ENCODE measurements at places on chromosomes 11 and 22. TPM values are rescaled to one million over a fixed set of nuclear protein-coding genes. Genes with fewer than 3 reads are reported as not detected.

MMP12 gene
- total RNA-seq = 2.3 TPM

GAB4 gene
- total RNA-seq = not detected

MEI1 gene
- total RNA-seq = 1.8 TPM

CFAP300 gene
- not detected for total RNA-seq

HORMAD2 gene
- total RNA-seq = not detected

DNA sequence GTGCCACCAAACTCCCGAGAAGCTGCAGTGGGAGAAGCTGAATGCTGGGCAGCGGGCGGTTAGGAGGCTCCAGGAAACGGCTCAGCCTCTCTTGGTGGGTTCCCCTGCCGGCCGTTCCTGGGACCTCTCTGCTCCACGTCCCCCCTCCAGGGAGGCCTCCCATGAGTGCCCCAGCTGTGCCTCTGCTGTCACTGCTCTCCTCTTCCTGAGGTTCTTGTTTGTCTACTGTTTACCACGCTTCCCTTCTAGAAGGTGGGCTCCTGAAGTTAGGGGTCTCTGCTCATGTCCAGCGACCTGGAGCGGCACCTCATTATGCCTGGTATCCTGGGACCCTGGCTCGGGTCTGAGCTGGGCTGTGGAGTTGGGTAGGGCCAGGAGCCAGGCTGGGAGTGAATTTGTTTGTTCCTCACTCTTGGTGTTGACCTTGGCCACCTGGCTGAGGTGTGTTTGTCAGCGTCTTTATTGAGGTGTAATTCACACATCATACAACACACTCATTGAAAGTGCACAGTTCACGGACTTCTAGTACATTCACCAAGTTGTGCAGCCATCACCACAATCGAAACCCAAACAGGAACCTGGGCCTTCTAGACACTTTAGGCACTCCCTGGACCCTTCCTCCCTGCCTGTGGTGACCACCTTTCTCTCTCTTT is 37.8 kb upstream of the GRAMD4 start:
- no peaks in the 10 kb centered on the region for H3K27me3 ChIP-seq
- peak; percentile 84 for DNase-seq
- H3K36me3 ChIP-seq = no peaks in the 10 kb centered on the region

DNA sequence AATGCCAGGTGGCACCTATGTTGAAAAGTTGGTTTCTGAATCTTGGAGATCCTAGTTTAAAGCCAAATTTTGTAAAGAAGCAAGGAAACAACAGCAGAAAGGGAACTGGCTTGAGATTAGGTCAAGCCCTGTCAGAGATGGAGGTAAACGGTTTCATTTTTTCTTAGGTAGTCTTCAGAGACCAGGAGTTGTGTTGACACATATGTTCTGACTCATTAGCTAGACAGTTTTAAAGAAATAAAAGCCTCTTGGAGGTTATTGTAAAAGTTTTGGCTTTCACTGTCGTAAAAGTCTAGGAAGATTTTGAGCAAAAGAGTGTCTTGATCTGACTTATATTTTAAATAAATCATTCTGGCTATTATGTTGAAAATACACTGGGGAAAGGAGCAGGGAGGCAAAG is 151.5 kb upstream of the CTSC start:
- H3K27ac ChIP-seq = no peak overlapping the region
- no peak for DNase-seq

DNA sequence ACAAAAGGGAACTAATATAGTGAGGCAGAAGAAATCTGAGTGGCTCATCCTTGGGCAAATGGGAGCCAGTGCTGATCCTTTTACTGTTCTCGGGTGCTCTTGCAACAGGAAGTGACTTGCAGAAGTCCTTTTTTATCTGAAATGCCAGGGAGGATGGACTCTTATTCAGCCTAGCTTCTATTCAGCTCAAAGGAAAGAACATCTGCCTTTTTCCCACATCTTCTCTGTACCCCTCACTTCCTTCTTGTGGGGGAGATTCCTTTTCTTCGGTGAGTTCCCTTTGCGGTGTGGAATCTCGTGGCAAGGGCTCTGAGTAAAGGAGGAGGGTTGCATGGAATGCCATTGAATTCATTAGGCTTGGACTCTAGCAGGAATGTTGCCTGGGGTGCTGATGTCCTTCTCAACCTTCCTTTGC is 76.2 kb downstream of the ZBTB16 start:
- peaks cover 17% of the 10 kb centered on the region for H3K4me1 ChIP-seq
- no peak overlapping the region for H3K27ac ChIP-seq
- no peak overlapping the region for H3K4me3 ChIP-seq
- no peak for DNase-seq
- no peaks in the 10 kb centered on the region for H3K27me3 ChIP-seq

- no peak for DNase-seq
- H3K27ac ChIP-seq = no peak overlapping the region
- H3K27me3 ChIP-seq = no peaks in the 10 kb centered on the region
- H3K36me3 ChIP-seq = no peaks in the 10 kb centered on the region
These were observed 118.1 kb downstream of the DBX1 start for GRCh38 chr11:20042045-20042639.

DNA sequence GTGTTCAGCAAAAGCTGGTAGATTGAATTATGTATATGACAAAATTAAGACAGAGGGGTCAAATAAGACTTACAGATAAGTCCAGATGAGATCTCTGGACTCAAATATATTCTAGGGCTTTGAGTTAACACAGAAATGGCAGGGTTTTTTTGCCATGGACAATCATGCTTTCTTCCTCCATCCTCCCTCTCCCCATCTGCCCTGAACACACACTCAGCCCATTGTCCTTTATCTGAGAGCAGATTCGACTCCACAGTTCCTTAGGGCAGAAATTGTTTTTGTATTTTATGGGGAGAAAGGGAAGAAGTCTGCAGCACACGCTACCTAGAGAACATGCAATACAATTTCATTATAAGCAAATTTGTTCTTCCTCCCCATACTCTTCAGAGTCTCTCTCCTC is 86.8 kb downstream of the SLC1A2 start:
- no peaks in the 10 kb centered on the region for H3K27me3 ChIP-seq
- H3K27ac ChIP-seq = no peak overlapping the region
- H3K4me3 ChIP-seq = no peak overlapping the region
- no peaks in the 10 kb centered on the region for H3K4me1 ChIP-seq
- DNase-seq = no peak
- no peaks in the 10 kb centered on the region for H3K36me3 ChIP-seq

- H3K27ac ChIP-seq = no peak overlapping the region
- no peaks in the 10 kb centered on the region for H3K27me3 ChIP-seq
- no peak overlapping the region for H3K4me3 ChIP-seq
- H3K36me3 ChIP-seq = no peaks in the 10 kb centered on the region
- no peaks in the 10 kb centered on the region for H3K4me1 ChIP-seq
- DNase-seq = no peak
These were observed 84.0 kb downstream of the YAP1 start for GRCh38 chr11:102194257-102194656.

DNA sequence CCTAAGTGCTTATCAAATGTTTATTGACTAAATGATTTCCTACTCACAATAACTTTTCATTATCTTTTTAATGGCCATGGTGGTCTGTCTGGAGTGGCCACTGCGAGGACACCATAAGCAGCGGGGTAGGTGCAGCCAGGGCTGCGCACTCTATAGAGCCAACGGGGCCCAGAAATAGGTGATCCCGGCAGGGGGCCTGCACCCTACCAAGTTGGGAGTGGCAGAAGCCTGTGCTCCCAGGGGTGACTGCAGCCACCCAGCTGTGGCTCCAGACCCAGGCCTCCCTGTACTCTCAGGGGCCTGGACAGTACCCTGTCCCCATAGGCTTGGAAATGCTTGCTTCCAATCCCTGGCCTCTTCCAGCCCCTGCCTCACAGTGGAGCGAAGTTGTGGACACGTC is 426.4 kb upstream of the FAT3 start:
- H3K4me3 ChIP-seq = no peak overlapping the region
- no peaks in the 10 kb centered on the region for H3K4me1 ChIP-seq
- H3K27me3 ChIP-seq = no peaks in the 10 kb centered on the region
- DNase-seq = no peak
- H3K27ac ChIP-seq = no peak overlapping the region
- H3K36me3 ChIP-seq = no peaks in the 10 kb centered on the region

DNA sequence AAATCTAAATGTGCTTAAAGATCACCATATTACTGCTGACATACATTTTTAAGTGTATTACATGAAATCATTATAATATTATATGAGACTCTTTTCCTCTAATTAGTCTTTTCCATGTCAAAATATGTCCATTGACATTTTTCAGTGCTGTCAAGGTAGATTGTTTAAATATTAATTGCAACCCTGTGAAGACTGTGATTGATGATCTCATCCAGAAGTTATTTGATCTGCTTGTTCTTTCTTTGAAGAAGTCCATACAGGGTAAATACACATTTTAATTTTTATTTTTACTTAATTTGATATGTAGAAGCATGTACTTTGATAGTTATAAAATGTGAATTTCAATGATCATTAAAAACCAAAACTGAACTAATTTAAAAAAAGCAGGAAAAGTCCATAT is 38.4 kb downstream of the DYNC2H1 start:
- no peak overlapping the region for H3K27ac ChIP-seq
- H3K27me3 ChIP-seq = no peaks in the 10 kb centered on the region
- H3K36me3 ChIP-seq = no peaks in the 10 kb centered on the region
- no peaks in the 10 kb centered on the region for H3K4me1 ChIP-seq
- H3K4me3 ChIP-seq = no peak overlapping the region
- no peak for DNase-seq

All from colonic mucosa (tissue), 4 donors.